ENCODE measurements at places on chromosomes 1 and 21.

DNA sequence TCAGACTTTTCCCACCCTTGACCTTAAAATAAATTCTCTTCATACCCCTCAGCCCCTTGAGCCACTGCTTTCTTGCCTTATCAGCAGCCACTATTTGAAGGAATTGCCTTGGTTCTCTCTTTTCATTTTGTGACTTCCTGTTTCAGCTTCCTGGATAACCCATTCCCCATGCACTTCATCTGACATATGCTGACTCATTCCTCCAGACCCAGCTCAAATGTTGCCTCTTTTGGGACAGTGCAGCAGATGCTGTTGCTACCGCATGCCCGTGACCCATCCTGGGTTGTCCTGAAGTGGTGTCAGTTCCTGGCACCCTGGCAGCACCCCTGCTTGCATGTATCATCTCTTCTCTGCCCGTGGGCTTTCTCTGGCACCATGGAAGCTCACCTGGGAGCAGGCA lies 496.1 kb downstream of the PTPRU start:
- no peak for DNase-seq

- no peak for DNase-seq
Observed at GRCh38 chr1:54276617-54277450, 76.9 kb downstream of the MRPL37 start.

- DNase-seq, result no peak
Observed at GRCh38 chr1:24952413-24952841, 22.4 kb upstream of the RUNX3 start.

DNA sequence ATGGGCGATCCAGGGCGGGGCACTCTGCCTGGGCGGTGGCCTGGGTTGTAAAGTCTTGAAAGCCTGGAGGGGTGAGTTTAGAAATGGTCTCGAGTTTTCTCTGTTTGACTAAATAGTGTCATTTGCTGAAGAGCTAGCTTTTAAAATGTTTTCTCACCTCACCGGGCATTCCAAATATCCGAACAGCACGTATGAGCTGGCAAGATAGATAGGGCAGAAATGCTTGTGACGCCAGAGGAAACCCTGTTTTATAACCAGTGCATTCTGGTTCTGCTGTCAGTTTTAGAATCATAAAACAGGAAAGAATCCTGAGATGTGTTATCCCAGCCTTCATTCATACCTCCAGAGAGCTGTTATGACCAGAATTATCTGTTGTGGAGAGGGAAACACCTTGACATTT lies 725 bp downstream of the RTCA start:
- no peak for DNase-seq

DNA sequence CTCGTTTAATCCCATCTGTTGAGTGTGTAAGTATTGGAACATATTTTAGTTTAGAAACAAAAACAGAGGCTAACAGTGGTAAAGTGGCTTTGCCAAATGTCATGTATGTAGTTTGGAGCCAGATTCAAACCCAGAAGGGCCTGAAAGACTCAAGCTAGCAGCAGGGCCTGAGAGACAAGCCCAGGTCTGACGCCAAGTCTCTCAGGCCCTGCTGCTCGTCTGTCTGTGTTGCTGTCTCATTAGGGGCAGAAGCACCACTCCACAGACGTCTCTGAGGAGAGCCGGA lies 8.3 kb downstream of the CITED4 start:
- no peak for DNase-seq

DNA sequence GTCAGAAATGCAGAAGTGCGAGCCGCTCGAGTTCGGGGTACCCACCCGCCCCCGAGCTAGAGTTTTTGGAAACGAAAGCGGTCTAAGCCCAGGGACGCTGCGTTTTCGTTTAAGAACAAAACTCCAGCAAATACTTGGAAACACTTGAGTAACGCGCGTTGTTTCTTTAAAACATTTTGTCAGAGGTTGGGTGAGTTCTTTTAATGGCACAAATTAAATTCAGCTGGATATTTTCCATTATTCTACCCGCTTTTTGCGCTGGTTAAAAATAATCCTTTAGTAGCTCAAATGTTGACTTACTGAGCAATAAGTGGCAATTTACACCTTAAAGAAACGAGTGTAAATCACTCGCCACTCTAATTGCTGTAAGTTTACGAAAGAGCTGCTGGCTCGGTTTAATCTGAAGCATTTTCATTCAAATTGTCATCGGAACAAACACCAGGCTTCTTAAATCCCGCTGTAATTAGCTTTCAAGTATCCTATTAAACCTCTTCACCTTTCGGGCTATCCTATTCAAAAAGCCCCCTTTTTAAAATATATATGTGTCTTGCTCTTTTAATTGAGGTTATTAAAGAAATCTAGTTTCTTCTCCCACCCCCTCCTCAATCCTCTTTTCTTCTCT lies 1.5 kb downstream of the LHX8 start:
- DNase-seq, result no peak

GRCh38 chr1:204121840-204122555 lies 29.8 kb downstream of the ETNK2 start:
- DNase-seq, result no peak

DNA sequence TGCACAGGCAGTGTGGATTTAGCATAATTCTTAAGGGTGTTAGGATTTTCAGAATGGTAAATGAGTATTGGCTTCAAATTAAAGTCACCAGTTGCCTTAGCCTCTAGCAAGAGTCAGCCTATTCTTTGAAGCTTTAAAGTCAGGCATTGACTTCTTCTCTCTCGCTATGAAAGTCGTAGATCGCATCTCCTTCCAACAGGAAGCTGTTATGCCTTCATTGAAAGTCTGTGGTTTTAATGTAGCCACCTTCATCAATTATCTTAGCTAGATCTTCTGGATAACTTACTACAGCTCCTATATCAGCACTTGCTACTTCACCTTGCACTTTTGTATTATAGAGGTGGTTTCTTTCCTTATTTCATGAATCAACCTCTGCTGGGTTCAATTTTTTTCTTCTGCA lies 320.2 kb downstream of the PTPRC start:
- no peak for DNase-seq

DNA sequence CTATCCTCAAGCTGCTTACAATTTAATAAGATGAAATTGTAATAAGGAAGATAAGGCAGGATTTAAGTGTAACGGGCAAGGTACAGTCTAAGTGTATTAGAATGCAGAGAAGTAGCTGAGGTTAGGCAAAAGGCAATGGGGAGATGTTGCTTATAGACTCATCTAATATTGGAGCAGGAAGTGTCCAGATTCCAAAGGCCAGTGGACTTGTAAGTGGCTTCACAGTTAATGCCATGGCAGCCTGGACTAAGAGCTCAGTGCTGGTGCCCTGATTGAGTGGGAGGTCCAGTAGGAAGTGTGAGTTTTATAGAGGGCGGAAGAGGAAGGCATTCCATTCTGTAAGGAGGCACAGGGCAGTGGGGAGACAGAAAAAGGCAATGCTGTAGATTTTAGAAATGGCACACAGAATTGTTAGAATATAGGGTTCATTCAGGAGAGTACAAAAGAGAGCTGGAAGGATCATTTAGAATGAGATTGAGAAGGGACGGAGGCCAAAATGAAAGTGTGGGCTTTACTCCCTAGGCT lies 12.6 kb downstream of the MAP3K21 start:
- DNase-seq, result no peak

DNA sequence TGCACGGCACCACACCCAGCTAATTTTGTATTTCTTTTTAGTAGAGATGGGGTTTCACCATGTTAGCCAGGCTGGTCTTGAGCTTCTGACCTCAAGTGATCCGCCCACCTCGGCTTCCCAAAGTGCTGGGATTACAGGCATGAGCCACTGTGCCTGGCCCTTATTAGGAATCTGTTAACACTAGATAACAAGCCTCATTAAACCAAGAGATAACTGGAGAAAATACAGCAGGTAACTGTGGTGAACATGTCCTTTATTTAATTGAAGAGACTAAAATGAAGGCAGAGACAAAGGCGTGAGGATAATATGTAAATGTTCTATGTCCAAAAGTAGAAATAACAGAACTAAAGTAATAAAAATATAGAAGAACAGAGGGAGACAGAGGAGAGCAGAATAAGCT lies 71.8 kb upstream of the DNAJC6 start:
- no peak for DNase-seq

DNA sequence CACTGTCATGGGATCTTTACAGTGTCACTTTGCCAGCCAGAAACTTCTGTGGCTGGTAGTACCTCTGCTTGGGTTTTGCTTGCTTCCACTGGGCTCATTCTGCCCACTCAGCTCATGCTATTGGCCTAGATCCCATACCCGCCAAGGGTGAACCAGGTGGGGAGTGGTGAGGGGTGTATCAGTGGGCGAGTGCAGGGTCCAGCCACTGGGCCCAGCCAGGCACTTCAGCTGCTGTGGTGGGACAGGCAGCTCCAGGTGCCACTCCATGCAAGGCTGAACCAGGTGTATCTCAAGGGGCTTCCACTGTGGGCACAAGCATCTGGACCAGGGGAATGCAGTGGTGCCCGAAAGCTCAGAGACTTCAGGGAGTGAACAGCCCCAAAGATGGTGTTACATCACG lies 398.2 kb downstream of the NCAM2 start:
- no peak for DNase-seq

- no peak for DNase-seq
Observed at GRCh38 chr1:8794605-8795004, 22.8 kb downstream of the RERE start.

DNA sequence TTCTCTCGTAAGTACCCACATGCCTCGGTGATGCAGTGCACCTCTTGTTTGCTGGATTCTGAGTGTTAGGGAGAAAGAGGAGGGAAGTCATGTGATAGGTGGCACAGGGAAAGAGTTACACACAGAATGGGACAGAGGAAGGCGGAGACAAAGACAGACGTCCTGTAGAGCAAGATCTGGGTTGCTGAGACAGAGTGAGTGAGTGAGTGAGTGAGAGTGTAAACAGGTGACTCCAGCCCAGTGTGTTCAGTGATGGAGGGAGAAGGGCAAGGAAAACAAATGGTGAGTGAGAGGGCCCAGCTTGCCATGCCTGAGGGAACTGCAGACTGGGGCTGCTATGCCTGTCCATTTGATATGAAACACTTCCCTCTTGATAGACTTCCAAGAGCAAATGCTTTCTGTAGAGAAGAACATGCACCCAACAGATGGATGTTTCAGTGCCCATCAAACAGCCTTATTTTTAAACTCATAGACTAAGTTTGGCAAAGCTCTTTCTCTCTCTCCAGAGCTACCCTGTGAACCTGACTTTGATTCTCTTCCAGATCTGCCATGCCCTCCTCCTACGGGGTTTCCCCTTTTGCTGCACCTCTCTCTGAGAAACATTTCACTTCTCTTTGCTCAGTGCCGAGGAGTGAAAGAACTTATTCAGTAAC lies 209.9 kb upstream of the COA6 start:
- DNase-seq, result no peak

DNA sequence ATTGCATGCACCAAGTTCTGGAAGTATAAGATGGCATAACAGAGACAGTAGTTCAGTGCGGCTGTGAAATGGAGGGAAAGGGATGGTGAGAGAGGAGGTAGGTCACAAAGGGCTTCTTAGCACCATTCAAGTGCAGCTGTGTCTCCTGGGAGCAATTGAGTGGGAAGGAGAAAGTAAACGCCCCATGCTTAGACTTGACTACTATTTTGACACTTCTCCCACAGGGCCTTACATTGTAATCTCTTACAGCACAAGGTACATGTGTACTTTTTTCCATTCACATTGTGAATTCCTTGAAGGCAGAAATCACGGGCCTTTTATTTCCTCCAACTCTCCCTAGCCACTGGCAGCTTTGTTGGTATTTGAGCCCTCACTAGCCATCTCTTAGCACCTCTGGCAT lies 239.6 kb upstream of the FOXD3 start:
- DNase-seq, result no peak

- DNase-seq, result no peak
Observed at GRCh38 chr1:221740993-221741702, 741 bp downstream of the DUSP10 start.

DNA sequence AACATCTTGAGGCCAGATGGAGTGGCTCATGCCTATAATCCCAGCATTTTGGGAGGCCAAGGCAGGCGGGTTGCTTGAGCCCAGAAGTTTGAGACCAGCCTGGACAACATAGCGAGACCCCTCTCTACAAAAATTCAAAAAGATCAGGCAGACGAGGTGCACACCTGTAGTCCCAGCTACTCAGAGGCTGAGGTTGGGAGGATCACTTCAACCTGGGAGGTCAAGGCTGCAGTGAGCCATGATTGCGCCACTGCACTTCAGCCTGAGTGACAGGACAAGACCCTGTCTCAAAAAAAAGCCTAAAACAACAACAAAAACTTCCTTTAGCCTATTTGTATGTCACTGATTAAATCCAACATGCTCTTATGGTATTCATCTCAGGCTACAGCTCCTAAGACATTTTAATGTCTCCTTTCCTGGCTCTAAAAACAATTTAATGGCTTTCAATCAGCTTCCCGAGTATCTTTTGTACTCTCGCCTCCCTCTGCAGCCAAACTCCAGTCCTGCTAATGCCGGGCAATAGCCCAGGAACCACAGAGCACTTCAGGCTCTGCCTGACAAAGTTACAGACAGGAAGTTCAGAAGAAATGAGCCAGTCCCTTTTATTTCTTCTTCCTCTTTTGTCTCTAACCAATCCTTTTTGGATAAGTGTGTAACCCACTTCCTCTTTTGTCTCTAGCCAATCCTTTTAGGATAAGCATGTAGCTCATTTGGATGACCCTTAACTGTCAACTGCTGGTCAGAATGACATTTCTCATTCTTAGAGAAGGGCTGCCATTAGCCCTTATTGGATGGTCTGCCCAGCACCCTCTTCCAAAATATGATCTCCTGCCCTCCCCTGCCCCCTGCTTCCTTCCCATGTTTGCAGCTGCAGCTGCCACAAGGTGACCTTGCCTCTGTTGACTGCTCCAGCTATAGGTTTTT lies 6.6 kb upstream of the DOP1B start:
- DNase-seq, result no peak

DNA sequence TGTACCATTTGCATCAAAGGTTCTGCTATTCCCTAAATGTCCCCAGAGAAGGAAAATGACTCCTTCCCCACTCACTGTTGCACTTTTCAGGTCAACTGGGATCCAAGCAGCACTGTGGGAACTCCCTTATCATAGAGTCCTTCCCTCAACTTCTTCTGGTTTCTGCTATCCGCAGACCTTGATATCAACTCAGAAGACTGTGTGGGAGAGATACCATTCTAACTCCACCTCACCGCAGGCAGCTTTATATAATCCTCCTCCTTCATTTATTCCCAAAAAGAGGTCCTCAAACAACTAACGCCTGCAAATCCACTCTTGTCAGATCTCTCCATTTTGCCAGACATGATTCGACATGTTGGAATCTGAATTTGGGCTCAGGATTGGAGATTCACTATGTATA lies 27.3 kb downstream of the LHX9 start:
- no peak for DNase-seq

GRCh38 chr1:21966247-21967000 lies 10.4 kb upstream of the CELA3B start:
- DNase-seq, result no peak

DNA sequence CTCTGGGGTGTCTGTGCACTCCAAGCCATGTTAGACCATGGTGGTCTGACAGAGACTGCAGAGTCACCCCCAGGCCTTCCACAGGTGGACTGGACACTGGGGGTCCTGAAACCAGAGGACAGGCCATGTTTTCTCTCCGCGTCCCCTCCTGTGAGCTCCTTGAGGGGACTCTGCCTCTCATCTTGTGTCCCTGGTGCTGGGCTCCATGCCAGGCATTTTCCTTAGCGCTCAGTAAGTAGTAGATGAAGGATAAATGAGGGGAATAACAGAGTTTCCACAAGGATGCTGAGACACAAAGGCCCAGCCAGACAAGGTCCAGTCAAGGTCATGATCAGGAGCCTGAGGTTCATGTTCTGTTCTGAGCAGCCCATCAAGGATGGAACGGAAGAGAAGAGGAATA lies 57.4 kb downstream of the FAM163A start:
- no peak for DNase-seq

- DNase-seq, result no peak
Observed at GRCh38 chr1:214044438-214045214, 56.9 kb downstream of the PROX1 start.

Measured in left renal pelvis (tissue), 4 donors.